ENCODE measurements at places on chromosomes 5 and 9.

GRCh38 chr5:6066016-6066415 is 312.3 kb downstream of the MED10 start:
- no peak for DNase-seq

- no peak for DNase-seq
Observed at GRCh38 chr5:32229586-32229985, 55.5 kb upstream of the GOLPH3 start.

DNA sequence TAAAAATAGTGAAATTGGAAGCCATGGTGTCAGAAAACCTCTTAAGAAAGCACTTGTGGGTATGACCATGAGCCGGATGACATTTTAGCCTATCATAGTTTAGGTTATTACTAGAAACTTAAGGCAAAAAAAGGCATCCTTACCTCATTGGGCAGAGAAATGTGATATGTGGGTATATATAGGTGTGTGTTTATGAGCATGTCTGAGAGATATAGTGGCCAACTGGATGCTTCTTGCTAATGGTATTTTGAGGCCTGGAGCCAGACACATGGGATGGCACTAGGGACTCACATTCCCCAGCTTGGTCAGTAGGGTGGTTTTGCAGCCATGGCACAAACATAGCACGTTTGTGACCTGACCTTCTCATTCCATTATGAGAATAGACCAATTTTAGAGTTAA is 295.6 kb upstream of the MEF2C start:
- DNase-seq, result no peak

- DNase-seq, result no peak
Observed at GRCh38 chr9:85600675-85601263, 141.0 kb downstream of the AGTPBP1 start.

DNA sequence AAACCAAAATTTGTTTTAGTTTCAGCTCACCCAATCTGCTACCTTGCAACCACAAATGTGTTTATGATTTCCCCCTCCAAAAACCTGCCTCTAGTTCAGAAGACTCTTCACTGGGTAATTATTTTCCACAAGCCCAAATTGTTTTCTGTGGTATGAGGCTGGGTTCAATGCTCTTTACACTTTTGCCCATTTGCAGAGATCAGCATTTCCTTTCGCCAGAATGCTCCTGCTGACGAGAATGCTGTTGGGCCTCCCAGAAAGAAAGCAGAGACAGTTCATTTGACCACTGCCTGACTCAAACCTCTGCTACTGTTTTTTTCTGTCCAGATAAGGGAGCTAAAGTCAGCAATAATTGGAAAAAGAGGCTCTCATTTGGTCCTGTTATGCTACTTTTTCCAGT is 427.3 kb downstream of the PDE4D start:
- no peak for DNase-seq

DNA sequence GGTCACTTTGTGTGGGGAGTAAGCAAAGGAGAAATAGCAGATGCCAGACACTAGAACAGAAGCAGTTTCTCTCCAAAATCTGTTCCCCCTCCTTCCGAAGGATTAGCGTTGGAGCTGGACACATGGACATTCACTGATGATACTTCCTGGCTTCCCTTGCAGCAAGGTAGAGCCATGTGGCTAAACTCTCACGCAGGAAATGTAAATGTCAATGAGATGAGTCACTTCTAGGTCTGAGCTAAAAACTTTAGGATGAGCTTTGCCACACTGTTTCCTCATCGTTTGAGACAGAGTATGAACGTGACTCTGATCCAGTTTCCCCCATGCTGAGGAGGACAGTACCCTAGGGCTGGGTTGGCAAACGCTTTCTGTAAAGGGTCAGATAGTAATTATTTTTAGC is 5.1 kb downstream of the BHMT2 start:
- DNase-seq, result no peak

DNA sequence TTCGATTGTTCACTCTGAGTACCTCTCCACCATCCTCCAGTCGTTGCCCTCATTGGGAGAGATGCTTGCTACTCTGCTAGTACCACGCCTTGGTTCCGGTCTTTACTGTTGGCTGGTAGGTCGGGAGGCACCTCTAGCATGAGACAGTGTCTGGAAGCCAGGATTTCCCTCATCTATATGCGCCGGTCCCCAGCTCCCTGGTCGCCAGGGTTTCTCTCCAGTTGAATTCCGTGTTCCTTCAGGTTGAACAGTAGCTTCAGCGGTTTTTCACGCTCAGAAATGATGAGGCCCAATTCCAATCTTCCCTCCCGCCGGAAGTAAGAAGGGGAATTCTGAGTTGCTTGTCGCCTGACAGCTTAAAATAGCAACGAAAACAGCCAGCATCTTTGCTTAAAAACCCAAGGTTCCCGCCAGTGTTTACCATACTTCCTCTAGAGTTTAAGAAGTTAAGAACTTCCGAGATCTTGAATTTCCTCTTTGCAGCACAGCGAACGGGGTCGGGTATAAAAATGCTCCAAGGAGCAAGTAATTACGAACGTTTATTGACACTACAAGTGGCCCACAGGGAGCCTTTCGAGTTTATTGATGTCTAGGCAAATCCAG is 1.3 kb upstream of the ST8SIA4 start:
- DNase-seq, result no peak

DNA sequence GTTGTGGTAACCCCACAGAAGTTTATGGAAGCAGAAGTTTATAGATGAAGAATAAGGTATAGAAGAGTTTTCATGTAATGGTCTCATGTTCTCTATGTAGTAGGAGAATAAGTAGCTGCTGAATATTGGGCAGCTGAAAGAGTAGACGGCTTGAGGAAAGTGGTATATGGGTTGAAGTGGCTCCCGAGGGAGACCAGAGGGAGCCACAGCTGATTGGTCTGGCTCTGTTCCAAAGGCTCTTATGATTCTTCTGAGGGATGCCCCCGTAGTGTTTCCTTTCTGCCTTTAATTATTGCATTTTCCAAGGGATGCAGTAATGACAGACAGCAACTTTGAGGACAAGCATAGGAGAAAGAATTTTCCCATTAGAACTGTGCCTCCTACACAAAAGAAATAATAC is 30.1 kb upstream of the TENT2 start:
- no peak for DNase-seq

DNA sequence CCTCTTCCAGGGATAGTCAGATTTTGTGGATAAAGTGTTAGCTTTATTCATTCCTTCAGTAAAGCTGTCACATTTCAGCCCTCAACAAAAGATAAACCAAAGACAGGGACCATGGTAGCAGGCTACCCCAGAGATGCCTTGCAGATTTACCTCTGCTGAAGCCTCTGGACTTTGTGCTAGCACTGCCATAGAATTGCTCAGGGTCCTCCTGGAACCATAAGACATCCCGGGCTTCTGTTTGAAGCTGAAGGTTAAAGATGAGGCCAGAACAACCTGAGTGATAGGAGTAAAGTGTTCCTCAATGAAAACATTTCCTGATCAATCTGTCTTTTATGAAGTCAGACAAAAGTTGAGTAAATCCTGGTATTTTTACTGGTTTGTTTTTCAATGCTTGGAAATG is 57.5 kb upstream of the ARL15 start:
- no peak for DNase-seq

GRCh38 chr5:67102708-67103107 is 93.9 kb downstream of the CD180 start:
- no peak for DNase-seq

DNA sequence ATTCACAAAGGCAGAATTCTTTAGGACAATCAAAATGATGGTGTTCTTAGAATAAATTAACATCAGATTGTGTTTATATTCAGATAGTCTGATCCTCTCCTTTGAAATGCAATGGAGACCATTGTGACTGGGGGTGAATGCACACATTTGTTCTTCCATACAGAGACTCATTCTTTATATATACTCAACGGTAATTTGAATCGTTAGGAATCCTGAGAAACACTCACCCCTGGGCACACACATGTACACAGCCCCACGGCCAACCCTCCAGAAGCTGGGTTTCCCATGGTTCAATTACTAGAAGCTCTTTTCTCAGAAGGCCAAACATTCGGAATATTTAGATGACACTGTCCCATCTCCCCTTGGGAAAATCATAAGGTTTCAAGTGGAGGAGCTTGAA is 57.5 kb upstream of the EPB41L4B start:
- no peak for DNase-seq

DNA sequence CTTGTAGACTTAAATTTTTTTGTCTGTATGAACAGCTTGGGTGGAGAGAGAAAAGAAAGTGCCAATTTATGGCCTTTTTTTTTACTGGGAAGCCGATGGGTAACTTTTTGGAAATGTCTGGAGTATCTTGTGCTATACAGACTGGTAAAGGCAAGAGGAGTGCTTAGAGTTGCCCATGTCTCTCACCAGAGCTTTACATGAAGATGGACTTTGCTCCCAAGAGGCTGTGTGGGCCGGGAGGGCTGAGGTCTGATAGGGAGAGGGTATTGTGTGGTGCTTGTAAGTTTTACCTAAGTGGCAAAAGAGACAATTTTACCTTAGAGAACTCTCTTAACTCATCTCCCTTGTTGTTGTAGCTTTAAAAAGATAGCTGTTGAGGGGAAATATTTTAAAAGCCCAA is 203.2 kb downstream of the SEMA6A start:
- no peak for DNase-seq

DNA sequence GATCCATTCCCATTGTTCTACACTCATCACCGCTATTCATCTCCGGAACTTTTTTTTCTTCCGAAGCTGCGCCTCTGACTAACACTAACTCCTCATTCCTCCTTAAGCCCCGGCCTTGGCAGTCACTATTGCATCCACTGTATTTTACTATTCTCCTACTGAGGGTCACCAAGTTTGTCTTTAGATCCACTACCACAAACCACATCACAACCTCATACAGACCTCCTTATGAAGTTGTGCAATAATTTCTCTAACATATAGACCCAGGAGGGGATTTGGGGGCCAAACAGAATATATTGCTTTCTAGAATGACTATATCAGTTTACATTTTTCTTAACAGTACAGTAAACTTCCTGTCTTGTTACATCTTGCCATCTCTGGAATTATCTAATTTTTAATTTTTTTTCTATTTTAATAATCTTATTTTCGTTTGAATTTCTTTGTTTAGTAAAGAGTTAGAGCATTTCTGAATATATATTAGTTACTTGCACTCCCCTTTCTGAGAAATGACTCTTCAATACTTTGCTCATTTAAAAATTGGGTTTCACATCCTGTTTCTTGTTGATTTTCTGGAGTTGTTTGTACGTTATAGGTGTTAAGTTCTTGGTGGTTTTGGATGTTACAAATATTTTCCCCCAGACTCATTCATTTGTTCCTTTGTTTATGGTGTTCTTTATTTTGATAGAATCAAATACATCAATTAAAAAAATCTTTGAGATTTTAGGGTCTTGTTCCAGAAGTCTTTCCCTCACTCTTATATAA is 37.1 kb downstream of the DMRT2 start:
- DNase-seq, result no peak

DNA sequence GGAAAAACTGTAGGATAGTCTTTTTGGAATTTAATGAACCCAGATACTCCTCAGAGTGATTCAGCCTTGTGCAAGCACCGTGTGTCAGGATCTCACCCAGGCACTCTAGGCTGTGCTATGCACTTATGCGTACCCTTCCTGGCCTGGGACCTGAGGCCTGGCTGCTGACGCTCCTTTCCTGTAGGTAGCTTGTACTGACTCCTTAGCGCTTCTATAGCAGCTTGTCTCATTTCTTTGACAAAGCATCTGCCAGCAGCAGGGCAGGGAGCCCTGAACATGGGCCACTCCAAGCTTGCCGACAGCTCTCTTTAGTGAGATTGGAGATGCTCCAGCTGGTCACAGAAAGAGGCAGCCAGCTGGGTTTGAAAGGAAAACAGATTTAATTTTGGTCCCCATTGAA is 147.3 kb downstream of the SGCD start:
- no peak for DNase-seq

GRCh38 chr5:535846-536698 is 11.8 kb upstream of the SLC9A3 start:
- no peak for DNase-seq

GRCh38 chr9:26142631-26143030 is 464.4 kb upstream of the TUSC1 start:
- DNase-seq, result no peak

DNA sequence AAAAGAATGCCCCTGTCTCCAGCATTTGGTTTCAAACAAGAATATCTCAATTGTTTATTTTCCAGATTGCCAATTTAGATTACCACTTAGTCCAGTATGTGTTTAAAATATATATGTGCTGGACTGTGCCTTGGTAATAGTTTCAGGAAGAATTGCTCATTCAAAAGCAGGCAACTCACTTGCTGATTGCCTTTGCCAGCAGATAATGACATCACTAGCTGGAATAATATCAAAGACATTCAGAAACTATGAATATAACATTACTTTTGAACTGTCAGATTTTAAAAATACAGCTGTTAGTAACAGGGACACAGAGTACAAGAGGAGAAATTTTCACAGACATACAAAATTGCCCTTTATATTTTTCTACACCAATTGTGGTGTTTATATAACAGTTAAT is 96.0 kb upstream of the ITGA2 start:
- DNase-seq, result no peak

DNA sequence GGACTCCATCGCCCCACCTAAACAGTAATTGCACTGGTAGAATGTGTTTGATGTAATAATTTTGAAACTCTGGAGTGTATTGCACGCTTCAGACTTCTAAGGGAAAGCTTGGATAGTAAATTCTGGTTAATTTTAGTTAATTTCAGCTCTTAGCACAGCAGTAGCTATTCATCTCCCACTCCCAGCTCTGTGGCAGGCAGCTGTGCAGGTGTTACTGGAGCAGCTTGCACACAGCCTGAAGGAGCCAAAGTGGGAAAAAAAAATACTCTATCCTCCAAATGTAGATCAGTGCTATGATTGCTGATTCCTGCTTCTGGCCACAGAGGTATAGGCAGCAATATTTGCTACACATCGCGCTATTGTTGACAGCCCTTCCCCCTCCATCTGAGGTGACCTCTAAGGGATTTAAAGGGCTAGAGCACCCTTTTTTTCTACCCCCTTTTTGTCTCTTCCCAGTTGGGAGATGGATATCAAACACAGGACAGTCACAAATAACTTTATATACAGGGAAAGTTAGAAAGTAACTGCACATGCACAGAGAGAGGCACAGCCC is 97.4 kb downstream of the KCTD16 start:
- no peak for DNase-seq

- DNase-seq, result no peak
Observed at GRCh38 chr5:141777130-141777529, 95.1 kb upstream of the ARAP3 start.

- no peak for DNase-seq
Observed at GRCh38 chr9:131688377-131688776, 51.5 kb downstream of the RAPGEF1 start.

DNA sequence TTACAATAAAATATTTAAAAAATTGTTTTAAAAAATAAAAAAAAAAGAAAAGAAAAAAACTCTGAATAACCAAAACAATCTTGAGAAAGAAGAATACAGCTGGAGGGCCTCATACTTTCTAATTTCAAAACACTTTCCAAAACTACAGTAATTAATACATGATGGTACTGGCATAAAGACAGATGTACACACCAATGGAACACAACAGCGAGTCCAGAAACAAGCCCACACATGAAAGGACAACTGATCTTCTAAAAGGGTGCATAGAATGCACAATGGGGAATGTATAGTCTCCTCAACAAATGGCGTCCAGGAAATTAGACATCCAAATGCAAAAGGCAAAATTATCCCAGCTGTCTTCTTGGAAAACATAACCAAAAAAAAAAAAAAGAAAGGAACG is 99.6 kb downstream of the LURAP1L start:
- DNase-seq, result no peak

Data from hematopoietic multipotent progenitor cell treated with erythropoietin and hydrocortisone succinate and interleukin-3 and kit ligand, for 17 days (in vitro differentiated cells).